Thymus (tissue), 14 donors: ENCODE measurements at places on chromosomes 12 and 14.

DNA sequence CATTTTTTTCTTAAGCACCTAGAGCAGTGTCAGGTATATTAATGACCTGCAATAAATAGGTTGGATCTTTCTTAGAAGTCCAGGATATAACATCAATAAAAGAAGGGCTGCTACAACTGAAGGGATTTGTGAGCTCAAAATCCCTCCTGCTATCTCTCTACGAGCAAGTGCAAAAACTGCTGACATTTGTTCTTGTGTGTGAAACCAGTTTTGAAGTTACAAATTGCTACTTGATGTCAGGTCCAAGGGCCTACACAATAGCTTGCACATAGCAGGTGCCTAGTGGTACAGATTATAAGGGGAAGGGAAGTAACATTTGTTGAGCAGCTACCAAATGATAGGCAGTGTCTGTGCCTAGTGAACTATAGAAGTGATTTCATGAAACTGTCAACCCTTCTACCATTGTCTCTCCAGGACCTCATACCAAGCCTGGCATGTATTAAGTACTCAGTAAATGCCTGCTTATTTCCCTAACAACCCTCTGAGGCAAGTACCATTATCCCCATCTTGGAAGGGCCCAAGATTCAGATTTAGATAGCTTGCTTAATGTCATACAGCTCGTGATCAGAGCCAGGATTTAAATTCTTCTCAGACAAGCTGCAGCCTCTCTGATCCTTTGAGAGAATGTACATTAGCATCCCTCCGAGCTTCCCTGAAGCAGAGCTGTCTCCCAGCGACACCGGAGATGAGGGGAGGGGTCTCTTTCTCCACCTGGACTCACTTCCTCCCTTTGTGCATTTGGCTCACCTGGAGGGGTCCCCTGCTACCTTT is 300.3 kb downstream of the ZFP36L1 start:
- DNase-seq: no peak

DNA sequence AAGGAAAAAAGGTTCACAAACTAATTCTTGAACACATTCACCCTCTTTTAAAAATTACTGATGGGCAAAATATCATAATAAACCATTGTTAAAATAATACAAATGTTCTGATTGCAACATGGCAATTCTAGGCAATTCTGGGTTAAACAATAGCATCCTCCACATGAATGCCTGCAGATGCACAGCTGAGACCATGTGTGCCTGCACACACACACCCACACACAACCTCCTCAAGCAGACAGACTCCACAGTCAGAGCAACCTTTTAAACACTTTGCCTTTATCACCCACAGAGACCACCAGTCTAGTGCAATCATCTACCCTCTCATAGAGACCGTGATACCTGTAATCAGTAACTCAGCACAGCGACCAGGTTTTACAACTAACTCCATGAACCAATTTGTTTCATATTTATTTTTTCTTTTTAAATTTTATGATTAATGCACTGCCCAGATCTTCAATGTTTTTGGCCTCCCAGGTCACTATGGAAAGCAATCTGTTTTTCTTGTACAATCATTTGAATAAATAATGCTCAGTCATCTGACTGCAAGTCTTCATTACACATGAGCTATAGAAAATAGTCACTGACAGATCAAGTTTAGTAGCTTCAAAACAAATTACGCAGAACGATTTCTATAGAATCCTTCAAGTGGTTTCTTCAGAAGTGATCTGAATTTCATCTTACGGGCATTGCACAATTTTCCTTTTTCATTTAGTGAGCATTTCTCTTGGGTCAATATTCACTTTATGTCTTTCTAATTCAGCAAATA is 105.8 kb downstream of the PRKD1 start:
- no peak for DNase-seq

DNA sequence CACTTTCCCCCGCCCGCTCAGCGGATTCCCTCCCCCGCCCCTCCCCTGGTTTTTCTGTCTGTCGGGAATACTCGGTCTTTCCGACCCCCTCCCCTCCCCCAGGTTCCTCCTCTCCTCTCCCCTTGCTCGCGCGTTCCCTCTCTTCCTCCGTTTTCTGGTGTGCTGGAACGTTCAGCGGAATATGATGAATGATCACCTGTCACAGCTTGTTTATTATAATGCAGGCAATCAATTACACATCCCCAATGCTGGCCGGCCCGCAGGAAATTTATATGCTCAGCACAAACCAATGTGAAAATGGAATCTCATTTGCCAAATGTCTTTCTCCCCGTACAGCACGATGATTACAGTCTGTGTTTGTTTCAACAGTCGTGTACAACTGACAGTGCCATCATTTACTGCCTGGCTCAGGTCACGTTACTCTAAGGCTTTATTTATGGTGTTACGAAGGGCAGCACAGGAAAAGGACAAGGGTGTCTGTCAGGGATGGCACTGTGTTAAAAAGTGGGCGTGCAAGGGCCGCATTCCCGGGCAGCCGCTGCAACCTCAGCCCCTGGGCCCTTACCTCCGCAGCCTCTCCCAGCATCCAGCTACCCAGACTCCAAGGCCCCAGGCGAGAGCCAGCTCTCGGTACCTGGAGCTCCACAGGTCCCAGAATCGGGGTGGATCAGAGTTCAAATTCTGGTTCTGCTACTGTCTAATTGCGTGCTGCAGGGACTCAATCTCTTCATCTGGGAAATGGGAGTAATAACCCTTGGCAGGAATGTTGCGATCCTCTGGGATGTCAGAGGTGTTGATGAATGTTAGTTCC is 24.7 kb upstream of the MAP1LC3B2 start:
- no peak for DNase-seq

GRCh38 chr12:44558340-44559100 is 317.6 kb downstream of the NELL2 start:
- no peak for DNase-seq

- DNase-seq: no peak
These were observed 55.6 kb downstream of the SYNE3 start for GRCh38 chr14:95460647-95461478.

DNA sequence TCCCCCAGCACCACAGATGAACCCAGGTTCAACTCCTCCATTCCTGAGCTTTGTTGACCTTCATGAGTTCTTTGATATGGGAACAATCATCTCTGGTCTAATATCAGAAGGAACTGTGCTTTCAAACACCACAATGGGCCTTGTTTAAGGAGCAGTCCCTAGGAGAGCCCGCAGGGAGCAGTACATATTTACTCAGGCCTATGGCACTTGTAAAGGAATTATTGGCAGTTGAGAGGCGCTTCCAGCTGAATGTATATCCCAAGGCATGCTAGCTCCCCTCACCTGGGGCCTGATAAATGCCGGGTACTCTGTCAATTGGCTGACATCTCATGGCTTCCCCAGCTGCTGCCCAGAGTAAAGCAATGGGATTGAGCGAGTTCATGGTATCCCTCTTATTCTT is 76.2 kb downstream of the ZFP36L1 start:
- DNase-seq: no peak

- DNase-seq: no peak
These were observed 584.2 kb downstream of the DIO2 start for GRCh38 chr14:79627058-79627457.

DNA sequence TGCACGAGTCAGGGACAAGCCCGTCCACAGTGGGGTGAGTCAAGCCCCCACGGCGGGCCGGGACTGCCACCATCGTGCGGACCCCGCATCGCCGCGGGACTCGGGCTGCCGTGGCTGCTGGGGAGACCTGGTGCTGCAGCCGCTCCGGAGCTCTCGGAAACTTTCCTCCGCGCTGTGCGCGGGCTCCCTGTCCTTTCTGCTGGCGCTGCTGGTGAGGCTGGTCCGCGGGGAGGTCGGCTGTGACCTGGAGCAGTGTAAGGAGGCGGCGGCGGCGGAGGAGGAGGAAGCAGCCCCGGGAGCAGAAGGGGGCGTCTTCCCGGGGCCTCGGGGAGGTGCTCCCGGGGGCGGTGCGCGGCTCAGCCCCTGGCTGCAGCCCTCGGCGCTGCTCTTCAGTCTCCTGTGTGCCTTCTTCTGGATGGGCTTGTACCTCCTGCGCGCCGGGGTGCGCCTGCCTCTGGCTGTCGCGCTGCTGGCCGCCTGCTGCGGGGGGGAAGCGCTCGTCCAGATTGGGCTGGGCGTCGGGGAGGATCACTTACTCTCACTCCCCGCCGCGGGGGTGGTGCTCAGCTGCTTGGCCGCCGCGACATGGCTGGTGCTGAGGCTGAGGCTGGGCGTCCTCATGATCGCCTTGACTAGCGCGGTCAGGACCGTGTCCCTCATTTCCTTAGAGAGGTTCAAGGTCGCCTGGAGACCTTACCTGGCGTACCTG is 1.1 kb downstream of the PDE3A start:
- DNase-seq: no peak

GRCh38 chr12:116594325-116595038 is 35.3 kb downstream of the MAP1LC3B2 start:
- peak; percentile 41 for DNase-seq

DNA sequence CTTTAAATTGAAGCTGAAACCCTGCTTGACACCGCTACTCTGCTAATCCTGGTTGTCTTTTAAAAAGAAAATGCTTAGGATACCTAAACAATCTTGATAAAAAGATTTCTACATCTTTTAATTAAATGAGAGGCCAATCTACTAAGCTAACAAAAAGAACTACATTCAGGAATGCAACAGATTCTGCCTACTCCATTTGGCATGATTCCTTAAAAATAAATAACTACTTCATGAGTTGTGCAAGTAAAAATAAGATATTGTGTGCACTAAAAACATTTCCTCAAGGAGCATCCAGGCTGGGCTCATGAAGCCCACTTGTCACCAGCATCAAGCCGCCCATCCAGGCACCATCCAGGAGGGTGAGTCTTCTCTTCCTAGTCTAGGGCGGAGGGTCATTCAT is 197.5 kb downstream of the PAX9 start:
- no peak for DNase-seq
